ENCODE measurements at places on chromosomes 3 and 15. TPM values are rescaled to one million over a fixed set of nuclear protein-coding genes. Genes with fewer than 3 reads are reported as not detected.

The A4GNT gene
- not detected for total RNA-seq

The FOXL2NB gene
- total RNA-seq = 0.18 TPM

- no peaks in the 10 kb centered on the region for H3K36me3 ChIP-seq
- H3K4me1 ChIP-seq = no peaks in the 10 kb centered on the region
- no peaks in the 10 kb centered on the region for H3K27me3 ChIP-seq
Observed at GRCh38 chr3:71080517-71081083, 502.9 kb downstream of the FOXP1 start.

GRCh38 chr15:41465822-41466421 lies 27.8 kb upstream of the ITPKA start:
- H3K27me3 ChIP-seq = no peaks in the 10 kb centered on the region
- H3K4me3 ChIP-seq = no peak overlapping the region
- H3K27ac ChIP-seq = no peak overlapping the region
- no peak for DNase-seq
- no peaks in the 10 kb centered on the region for H3K4me1 ChIP-seq
- no peaks in the 10 kb centered on the region for H3K36me3 ChIP-seq

DNA sequence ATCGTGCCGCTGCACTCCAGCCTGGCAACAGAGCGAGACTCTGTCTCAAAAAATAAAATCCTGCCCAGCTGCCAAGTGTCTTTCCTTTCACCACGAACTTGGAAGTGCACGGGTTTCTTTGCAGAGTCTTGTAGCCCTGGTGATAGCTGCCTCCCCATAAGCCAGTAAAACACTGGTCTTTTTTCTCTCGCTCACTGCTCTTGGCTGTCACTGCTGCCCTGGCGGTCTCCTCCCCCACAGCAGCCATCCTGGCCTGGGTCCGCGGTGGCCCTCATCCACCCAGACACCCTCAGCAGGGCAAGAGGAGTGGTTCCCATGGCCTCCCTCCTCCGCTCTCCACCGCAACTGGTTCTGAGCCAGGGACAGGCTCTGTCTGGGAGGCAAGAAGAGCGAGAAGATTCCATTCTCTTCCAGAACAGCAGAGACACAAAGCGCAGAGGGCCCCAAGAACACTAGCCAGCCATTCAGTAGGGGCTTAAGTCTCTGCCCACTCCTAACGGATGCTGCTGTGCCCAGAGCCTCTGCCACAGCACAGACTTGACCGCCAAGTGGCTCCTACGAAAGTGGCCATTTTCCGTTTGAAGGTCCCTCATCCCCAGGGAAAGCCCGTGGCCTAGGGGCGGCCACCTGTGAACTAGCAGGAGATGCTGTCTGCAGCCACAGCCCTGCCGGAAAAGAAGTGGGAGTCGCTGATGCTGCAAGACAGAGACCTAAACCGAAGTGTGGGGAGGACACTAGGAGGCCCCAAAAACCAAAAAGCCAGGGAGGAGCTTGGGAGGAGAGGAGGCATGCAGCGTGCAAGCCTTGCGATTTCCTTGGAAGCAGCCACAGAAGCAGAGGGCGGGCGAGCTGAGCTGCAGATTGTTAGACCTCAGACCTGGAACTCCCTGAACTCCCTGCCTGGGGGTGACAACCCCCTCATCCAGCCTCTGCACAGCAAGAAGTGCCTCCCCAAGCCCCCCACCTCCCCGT lies 44.1 kb downstream of the KLHL25 start:
- DNase-seq = no peak
- no peak overlapping the region for H3K4me3 ChIP-seq
- 0 out of 2 replicates have a peak, but pooled peaks cover 1% of the 10 kb centered on the region for H3K36me3 ChIP-seq
- no peaks in the 10 kb centered on the region for H3K27me3 ChIP-seq
- H3K27ac ChIP-seq = no peak overlapping the region
- H3K4me1 ChIP-seq = no peaks in the 10 kb centered on the region

DNA sequence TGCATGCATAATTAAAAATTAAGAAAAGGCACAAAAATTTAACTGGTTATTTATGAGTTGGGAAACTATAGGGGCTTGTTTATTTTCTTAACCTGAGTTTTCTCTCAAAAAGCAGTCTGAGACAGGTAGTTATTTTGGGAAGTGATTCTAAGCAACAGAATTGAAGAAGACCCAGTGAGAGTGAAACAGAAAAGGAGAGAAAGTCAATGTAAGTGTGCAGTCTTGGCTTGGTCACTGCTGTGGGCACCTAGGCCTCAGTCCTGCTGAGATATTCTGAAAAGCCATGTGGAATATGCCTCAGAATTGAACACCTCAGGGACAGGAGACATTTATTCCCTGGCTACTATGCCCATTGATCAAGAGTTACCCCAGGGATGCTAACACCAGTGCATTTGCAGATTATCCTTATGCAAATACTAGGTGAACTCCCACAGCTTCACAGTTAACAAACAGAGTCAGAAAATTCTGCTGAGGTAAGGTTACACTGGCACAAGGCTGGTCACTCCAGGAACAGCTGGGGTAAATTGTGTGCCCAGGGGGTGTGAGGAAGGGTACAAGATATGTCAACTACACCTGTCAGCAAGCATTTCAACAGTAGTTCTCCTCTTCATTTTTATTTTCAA lies 222.7 kb downstream of the EFHB start:
- no peak overlapping the region for H3K4me3 ChIP-seq
- H3K27me3 ChIP-seq = no peaks in the 10 kb centered on the region
- H3K27ac ChIP-seq = no peak overlapping the region
- H3K4me1 ChIP-seq = no peaks in the 10 kb centered on the region

DNA sequence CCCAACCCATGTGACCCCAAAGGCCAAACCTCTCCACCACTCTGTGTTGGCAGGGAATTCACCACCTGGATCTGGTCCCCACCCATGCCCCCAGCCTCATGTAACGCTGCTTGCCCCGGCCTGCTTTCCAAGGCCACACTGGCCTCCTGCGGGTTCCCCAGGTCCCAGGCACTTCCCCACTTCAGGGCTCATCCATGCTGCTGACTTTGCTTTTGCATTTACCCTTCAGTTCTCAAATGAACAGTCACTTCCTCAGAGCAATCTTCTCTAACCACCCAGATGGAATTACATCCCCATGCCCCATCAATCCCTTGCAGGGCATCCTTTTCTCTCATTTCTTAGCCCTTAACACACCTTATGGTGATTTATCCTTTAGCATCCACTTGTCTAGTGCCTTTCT lies 9.2 kb downstream of the DAPK2 start:
- no peak overlapping the region for H3K27ac ChIP-seq
- H3K27me3 ChIP-seq = no peaks in the 10 kb centered on the region
- H3K4me1 ChIP-seq = no peaks in the 10 kb centered on the region
- H3K4me3 ChIP-seq = no peak overlapping the region
- DNase-seq = no peak

- H3K36me3 ChIP-seq = no peaks in the 10 kb centered on the region
- no peak overlapping the region for H3K27ac ChIP-seq
- no peaks in the 10 kb centered on the region for H3K4me1 ChIP-seq
- peaks cover 65% of the 10 kb centered on the region for H3K27me3 ChIP-seq
- H3K4me3 ChIP-seq = peak overlapping the region; percentile 45
Observed at GRCh38 chr15:73752806-73753193, 351 bp downstream of the INSYN1 start.

- no peaks in the 10 kb centered on the region for H3K27me3 ChIP-seq
- no peaks in the 10 kb centered on the region for H3K4me1 ChIP-seq
- H3K27ac ChIP-seq = no peak overlapping the region
- no peaks in the 10 kb centered on the region for H3K36me3 ChIP-seq
Observed at GRCh38 chr15:42604894-42605744, 29.7 kb downstream of the STARD9 start.

DNA sequence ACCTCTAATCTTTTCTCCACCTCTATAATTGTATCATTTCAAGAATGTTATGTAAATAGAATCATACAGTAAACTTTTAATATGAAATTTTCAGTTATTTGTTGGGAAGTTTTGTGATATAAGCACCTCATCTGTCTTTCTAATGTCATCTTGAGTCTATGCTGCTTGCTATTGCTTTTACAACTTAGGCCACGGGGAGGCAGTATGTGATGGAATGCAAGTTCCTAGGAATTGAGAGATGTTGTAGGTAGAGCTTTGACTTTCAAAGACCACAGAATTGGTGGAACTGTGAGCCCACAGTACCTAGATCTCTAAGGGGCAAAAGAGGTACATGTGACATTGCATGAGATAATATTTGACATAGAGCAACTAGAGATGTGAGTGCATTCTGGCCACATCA lies 328.3 kb downstream of the MFSD1 start:
- H3K4me3 ChIP-seq = no peak overlapping the region
- no peaks in the 10 kb centered on the region for H3K36me3 ChIP-seq
- H3K4me1 ChIP-seq = peaks cover 16% of the 10 kb centered on the region
- no peak for DNase-seq
- H3K27ac ChIP-seq = no peak overlapping the region

DNA sequence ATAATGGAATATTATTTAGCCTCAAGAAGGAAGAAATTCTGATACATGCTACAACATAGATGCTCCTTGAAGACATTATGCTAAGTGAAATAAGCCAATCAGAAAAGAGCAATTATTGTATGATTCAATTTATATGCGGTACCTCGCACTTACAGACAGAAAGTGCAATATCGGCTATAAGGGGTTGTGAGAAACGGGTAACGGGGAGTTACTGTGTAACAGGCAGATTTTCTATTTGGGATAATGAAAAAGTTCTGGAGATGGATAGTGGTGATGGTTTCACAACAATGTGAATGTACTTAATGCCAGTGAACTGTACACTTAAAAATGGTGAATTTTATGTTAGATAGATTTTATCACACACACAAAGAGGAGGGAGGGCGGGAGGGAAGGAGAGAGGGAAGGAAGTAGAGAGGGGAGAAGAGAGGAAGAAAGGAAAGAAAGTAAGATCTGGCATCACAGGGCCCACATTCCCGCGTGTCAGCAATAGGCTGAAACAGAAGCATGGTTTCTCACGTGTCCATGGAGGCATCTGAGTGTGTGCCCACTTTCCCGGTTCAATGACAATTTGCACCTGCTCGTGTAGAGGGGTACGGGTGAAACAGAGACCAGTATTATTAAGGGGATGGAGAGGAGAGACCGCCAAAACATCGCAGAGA lies 700 bp upstream of the BLM start:
- H3K36me3 ChIP-seq = no peaks in the 10 kb centered on the region
- H3K27me3 ChIP-seq = no peaks in the 10 kb centered on the region
- peak overlapping the region; percentile 74 for H3K4me3 ChIP-seq
- H3K4me1 ChIP-seq = peaks cover 12% of the 10 kb centered on the region
- H3K27ac ChIP-seq = peak overlapping the region; percentile 50

DNA sequence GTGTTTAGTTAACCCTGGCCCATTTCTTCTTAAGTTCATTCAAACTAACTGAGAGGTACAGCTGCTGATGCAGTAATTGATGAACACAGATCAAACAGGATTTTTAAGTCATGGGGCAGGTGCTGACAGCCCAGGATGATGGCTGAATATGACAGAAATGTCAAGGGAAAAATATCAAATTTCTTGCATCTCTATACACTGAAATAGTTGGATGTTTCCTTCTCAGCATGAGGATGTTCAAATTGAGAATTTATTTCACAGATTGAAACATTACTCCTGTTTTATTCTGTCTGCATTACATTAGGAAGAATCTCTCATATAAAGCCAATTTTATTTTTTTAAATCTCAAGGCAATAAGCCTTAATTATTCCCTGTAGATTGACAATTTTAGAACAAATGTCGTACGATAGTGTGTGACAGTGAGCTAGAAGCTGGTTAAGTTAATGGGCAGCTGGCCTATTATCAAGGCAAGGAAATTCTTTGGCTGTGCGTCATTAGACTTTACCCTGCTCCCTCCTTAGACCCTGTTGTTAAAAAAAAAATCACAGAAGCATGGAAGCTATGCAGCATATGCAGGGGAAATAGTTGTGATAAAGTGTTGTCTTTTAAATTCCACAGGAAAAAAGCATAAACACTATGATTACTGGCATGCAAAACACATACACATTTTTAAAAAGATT lies 183.8 kb upstream of the KCNMB2 start:
- no peaks in the 10 kb centered on the region for H3K27me3 ChIP-seq
- no peak for DNase-seq
- H3K36me3 ChIP-seq = no peaks in the 10 kb centered on the region
- H3K4me3 ChIP-seq = no peak overlapping the region

GRCh38 chr15:86201313-86202008 lies 121.8 kb downstream of the AGBL1 start:
- H3K36me3 ChIP-seq = no peaks in the 10 kb centered on the region
- DNase-seq = no peak
- H3K27ac ChIP-seq = no peak overlapping the region
- H3K4me1 ChIP-seq = no peaks in the 10 kb centered on the region
- H3K4me3 ChIP-seq = no peak overlapping the region

GRCh38 chr3:128278761-128279600 lies 125.7 kb downstream of the EEFSEC start:
- peaks cover 45% of the 10 kb centered on the region for H3K4me1 ChIP-seq
- H3K4me3 ChIP-seq = no peak overlapping the region
- no peaks in the 10 kb centered on the region for H3K27me3 ChIP-seq
- no peaks in the 10 kb centered on the region for H3K36me3 ChIP-seq
- H3K27ac ChIP-seq = no peak overlapping the region
- no peak for DNase-seq

GRCh38 chr3:36877930-36878685 lies 66.7 kb downstream of the TRANK1 start:
- DNase-seq = no peak
- H3K36me3 ChIP-seq = no peaks in the 10 kb centered on the region
- H3K4me1 ChIP-seq = no peaks in the 10 kb centered on the region
- H3K27ac ChIP-seq = no peak overlapping the region
- H3K4me3 ChIP-seq = no peak overlapping the region

GRCh38 chr15:74618841-74619596 lies 3.4 kb downstream of the CLK3 start:
- no peaks in the 10 kb centered on the region for H3K27me3 ChIP-seq
- no peak overlapping the region for H3K27ac ChIP-seq
- no peak overlapping the region for H3K4me3 ChIP-seq
- DNase-seq = no peak

- no peaks in the 10 kb centered on the region for H3K27me3 ChIP-seq
- no peak overlapping the region for H3K4me3 ChIP-seq
- 0 out of 2 replicates have a peak, but pooled peaks cover 11% of the 10 kb centered on the region for H3K36me3 ChIP-seq
- no peak overlapping the region for H3K27ac ChIP-seq
- no peak for DNase-seq
Observed at GRCh38 chr3:43704697-43705096, 14.0 kb downstream of the ABHD5 start.

DNA sequence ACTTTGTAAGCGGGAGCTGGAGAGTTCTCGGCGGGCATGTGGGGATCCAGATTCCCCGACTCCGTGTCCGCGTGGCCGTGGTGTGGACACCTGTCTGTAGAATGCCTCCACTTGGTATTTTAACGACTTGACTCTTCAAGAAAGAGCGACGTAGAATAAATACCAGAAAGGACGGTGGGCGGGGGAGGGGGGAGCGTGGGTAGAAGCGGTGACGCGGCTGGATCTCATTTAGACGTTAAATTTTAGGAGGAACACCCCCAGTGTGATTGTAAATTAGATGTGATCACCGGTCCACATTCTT lies 620 bp upstream of the PYGO1 start:
- peak overlapping the region; percentile 44 for H3K4me3 ChIP-seq
- H3K27ac ChIP-seq = no peak overlapping the region
- peaks cover 8% of the 10 kb centered on the region for H3K4me1 ChIP-seq
- H3K36me3 ChIP-seq = no peaks in the 10 kb centered on the region

GRCh38 chr15:99473981-99474906 lies 91.5 kb upstream of the MEF2A start:
- DNase-seq = no peak
- no peak overlapping the region for H3K4me3 ChIP-seq
- H3K27ac ChIP-seq = no peak overlapping the region
- H3K36me3 ChIP-seq = no peaks in the 10 kb centered on the region
- no peaks in the 10 kb centered on the region for H3K27me3 ChIP-seq
